Kidney capillary endothelial cell (primary cell): ENCODE measurements at places on chromosomes 5 and 9.

DNA sequence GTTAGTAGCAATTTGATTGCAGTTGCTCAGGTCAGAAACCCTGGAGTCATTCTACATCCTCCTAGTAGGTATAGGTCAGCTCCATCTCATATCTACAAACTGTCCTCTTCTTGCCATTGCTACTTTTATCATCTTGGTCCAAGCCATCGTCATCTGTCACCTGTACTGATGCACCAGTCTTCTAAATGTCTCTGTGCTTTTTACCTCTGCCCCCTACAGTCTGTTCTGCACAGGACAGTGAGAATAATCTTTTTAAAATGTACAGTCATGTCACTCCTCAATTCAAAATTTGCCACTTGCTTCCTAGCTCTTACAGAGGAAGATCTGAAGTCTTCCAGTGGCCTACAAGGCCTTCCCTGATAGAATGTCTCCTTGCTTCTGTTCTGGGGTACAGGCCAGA, 6.8 kb downstream of the NNT start:
- DNase-seq, result no peak

DNA sequence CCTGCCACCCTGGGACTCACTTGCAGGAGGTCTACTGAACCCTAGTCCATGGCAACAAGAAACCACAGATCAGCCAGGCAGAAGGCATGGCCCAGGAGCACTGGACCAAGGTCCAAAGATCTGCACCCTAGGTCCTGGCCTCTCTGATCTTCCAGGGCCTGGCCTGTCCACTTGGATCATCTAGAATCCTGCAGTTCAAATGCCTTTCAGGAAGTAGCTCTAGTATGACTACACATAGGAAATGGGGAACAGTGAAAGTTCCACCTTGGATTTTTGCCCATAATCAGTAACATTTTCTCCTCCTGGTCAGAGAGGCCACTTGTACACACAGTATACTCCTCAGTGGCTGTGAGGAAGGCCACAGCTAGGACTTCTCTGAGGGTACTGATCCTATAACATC, 11.5 kb downstream of the ANXA6 start:
- DNase-seq, result peak; percentile 21

DNA sequence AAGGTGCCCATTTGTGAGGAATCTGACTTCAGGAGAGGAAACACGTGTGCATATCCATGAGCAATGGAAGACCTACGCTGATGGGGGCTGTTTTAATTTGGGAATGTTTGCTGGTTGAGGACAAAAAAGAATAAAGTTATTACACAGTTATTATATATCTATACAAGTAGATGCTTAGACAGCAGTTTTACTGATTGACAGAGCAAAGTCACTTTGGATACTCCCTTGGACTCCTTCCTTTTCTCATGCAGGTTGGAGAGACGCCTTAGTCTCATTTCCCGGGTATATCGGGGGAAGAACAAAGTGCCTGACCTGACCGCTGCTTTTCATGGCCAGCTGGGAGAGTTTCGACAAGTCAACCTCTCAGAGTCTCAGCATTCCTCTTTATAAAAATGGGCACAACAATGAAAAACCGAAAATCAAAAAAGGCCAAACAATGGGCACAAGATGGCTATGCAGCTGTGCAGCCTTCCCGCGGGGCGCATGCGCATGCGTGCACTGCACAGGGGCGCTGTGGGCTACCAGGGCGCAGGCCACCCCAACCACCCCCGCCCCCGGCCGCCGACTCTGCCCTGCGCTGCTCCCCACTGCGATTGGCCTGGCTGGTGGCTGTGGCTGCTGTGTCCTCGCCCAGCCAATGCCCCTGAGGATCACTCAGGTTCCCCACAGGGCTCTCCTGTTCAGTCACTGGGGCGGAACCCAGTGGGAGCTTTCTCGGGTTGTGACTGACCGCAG, 18.1 kb downstream of the NFIL3 start:
- no peak for DNase-seq

GRCh38 chr5:32202394-32202793, 28.3 kb upstream of the GOLPH3 start:
- DNase-seq, result no peak

GRCh38 chr9:86034863-86035734, 64.3 kb downstream of the GOLM1 start:
- peak; percentile 26 for DNase-seq

GRCh38 chr9:27351438-27351837, 54.5 kb upstream of the EQTN start:
- DNase-seq, result no peak

DNA sequence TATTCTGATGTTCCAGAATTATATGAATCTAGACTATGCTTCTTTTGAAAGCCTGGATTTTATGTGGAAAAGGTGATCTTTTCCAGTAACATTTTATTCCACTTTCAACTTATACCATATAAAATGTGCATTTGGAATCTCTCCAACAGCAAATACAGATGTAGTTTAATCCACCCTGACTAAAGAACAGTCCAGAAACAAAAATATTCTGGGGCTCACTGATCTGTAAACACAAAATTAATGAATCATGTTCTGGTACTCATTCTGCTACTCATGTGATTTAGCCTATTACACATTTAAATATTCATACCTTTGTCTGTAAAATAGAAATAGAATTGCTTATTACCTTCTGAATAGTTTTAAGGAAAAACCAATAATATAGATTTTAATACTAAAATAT, 125.8 kb downstream of the ARRDC3 start:
- DNase-seq, result no peak

- DNase-seq, result no peak
These were observed 1.5 kb downstream of the PAPPA start for GRCh38 chr9:116154976-116155697.

DNA sequence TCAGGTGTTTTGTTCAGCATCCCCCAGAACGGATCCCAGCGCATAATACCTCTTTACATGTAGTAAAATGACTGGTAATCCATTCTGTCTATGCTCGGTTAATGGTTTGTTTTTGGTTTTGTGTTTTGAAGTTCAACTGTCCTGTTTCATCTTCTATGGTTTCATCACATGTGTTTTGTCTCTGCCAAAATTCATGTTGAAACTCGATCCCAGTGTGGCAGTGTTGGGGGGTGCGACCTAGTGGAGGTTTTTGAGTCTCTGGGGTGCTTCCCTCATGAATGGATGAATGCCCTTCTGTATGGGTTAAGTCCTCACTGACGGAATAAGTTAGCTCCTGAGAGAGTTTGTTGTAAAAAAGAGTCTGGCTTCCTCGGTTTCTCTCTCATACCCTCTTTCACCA, 317.4 kb downstream of the KDM4C start:
- no peak for DNase-seq

DNA sequence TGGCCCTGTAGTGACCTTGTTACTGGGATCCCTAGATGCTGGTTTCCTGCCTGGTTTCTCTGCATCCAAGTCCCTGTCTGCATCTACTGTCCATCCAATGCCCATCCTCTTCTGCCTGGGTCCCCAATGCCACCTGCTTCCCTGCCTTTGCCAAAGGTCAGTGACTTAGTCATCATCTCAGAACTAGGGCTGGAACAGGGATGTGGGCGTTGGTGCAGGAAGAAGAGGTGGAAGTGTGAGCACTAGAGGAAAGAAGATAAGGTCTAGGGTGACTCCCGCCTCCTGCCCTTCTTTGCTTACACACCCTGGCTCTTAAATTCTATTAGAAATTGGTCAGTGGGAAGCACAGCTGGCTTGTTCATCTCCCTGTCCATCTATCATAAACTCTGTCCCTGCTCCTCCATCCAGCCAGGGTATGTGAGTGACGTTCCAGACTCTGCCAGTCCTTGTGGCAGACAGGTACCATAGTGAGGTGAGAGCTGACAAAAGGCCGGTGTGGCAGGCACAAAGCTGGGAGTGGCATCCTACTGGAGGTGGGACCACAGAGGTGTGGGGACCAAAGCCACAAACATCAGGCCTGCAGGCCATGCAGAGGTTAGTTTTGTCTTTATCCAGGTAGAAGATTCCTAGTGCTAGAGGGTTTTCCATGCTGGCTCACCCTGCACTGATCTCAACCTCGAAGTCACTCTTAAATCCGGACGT, 9.2 kb downstream of the PTPN3 start:
- no peak for DNase-seq

- no peak for DNase-seq
These were observed 46.6 kb downstream of the ATG10 start for GRCh38 chr5:82018462-82018861.

- no peak for DNase-seq
These were observed 179.8 kb downstream of the DOCK8 start for GRCh38 chr9:394347-395052.

- no peak for DNase-seq
These were observed 2.9 kb upstream of the SEPTIN8 start for GRCh38 chr5:132779961-132780360.

DNA sequence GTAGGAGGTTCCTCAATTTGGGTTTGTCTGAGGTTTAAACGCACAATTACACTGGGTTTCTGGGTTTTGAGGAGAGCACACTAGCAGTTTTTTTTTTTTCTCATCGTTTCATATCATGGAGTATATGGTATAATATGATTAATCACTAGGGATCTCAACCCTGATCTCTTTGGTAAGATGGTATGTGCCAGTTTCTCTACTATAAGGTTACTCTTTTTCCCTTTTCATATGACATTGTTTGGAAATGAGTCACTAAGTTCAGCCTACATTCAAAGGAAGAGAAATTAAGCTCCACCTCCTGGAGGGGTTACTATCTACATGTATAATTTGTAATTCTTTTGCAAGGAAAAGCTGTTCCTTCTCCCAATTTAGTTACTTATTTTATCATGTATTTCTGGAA, 35.2 kb downstream of the MTRR start:
- DNase-seq, result peak; percentile 61

GRCh38 chr9:128340691-128341434, 536 bp downstream of the SLC27A4 start:
- DNase-seq, result no peak

- DNase-seq, result peak; percentile 62
These were observed 72.9 kb downstream of the RFK start for GRCh38 chr9:76321195-76321828.
